ENCODE measurements at places on chromosomes 2 and 18.
A peak's percentile ranks its signal among the peaks of the same experiment; 100 is the strongest.

DNA sequence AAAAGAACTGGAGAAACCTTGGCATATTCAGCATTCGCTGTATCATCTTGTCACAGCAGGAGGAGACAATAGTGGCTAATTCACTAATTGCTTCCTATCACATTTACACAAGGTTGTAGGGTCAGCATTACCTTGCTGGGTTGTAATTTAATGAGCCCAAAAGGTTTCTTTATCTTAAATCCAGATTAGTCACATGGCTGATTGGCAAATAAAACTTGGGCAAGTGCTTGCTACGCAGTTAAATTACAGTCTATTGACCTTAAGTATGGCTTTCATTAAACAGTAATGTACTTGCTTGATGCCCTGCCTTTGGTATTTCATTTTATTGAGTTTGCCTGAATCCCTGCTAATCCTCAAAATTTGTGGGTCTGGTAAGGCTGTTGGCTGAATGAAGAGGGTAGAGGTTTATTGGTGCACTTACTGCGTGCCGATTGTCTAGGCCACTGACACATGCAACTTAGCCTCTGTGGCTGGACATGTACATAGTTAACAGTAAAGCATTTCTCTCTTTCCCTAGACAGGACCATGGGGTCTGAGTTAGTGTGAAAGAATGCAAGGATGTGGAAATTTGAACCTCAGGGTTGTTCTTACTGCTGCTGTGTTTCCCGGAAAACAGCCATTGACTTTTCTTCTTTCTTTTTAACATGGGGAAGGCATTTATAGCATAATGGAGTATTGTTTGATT, 34.3 kb downstream of the FMNL2 start:
- no peak for DNase-seq

DNA sequence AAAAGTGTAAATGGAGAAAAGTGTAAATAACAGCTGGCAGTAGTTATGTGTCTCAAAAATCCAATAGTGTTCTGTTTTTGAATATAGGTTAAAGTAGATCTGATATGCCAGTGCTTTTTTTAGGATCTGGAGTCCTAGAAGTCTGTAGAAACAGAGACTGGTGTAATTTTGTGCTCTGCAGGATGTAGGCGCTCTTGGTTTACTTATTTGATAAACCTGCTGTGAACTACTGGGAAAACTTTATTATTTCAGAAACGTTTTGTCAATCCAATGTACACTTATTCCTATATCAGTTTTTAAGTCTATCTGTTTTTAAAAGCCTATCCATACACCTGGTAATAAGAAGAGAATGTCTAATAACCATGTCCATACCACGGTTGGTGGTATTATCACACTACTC, 530.8 kb upstream of the ZNF804A start:
- DNase-seq: no peak

GRCh38 chr2:31028417-31028816, 109.8 kb downstream of the GALNT14 start:
- DNase-seq: no peak

GRCh38 chr2:115163572-115163971, 721.1 kb downstream of the DPP10 start:
- DNase-seq: no peak

GRCh38 chr2:54680397-54681041, 42.9 kb upstream of the EML6 start:
- peak; percentile 43 for DNase-seq

GRCh38 chr2:48428449-48428848, 101.5 kb upstream of the STON1 start:
- no peak for DNase-seq

- DNase-seq: no peak
Observed at GRCh38 chr2:120567128-120567527, 168.5 kb upstream of the GLI2 start.

GRCh38 chr2:187345338-187345737, 102.7 kb downstream of the CALCRL start:
- no peak for DNase-seq

DNA sequence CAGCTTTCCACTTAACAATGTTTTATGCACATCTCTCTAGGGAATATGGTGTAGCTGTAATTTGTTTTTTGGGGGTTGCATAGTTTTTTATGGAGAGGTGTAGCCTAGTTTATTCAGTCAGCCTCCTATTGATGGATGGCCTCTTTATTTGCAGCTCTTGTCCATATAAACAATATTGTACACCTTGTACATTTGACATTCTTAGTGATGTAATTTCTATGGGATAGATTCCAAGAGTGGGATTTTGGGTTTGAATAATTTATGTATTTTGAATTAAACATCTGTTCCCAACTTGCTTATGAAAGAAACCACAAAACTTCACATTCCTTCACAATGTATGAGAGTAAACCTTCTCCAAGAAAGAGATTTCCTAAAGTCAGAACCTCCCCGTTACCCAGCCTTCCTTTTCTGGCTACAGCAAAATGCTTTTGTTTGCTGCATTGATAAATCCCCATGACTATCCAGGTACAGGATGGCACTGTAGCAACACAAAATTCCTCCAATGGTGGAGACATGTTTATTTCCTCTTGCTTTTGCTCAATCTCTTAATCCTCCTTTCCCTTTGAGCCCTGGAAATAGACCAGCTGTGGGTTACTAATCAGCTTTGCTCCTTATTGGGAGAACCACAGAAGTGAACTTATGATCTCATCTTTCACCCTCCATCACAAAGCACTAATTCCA, 58.4 kb upstream of the GALR1 start:
- no peak for DNase-seq

DNA sequence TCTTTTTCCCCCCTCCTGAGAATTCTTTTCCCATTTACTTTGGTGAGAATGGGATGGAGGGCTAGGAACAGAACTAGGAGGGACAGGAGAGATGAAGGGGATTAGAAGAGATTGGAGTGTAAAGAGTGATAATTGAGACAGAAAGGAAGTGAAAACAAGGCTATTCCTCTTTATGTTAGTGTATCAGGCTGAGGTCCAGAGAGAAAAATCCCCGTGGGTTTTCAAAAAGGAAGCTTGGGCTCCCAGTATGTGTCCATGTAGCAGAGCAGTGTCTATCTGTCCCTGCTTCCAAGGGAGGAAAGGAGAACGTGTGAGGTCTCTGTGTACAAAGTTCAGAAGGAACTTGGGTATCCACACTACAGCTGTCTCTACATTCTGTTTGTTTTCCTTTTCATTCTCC, 59.9 kb upstream of the KCNE4 start:
- DNase-seq: no peak

DNA sequence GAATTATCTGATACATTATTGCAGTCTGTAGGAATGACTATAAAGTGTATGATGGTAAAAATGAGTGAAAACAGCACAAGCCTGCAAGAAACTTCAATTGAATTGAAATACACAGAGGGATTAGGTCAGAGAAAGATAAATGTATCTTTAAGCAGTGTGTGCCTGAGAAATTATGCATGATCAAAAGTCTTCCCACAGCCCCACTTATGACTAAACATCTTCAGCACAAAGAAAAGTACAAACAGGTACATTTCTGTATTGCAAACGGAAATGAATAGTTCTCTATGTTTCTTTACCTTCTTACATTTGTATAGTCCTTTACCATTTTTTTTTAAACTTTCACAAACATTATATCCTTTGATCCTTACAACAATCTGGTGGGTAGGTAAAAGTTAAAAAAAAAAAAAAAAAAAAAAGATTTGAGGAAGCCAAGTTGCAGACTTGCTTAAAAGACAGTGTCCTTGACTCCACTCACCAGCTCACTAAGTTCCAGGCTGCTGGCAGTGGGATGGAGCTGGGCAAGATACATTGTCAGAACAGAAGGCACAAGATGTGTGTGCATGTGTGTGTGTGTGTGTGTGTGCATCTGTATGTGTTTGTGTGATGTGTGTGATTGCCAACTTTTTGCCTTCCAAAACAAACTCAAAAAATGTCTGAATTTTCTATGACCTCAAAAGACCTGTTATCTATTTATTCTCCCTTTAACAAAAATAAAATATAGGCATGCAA, 423.7 kb upstream of the ACVR2A start:
- DNase-seq: no peak

GRCh38 chr2:47179388-47179787, 24.3 kb upstream of the STPG4 start:
- no peak for DNase-seq

DNA sequence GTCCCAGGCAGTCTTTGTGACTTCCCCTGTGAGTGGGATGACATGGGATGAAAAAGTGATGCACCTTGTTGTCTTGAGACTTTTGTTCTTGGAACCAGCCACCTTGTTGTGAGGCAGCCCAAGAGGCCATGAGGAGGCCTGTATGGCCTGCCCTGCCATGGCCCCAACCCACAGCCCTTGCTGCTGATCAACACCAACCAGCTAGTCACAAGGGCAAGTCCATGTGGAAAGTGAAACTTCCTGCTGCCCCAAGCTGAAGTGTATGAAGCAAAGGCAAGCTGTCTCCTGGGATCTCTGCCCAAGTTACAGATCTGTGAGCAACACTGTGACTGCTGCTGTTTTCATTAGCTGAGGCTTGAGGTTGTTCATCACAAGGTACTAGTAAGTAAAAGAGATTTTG, 21.6 kb downstream of the TMEM18 start:
- DNase-seq: no peak

DNA sequence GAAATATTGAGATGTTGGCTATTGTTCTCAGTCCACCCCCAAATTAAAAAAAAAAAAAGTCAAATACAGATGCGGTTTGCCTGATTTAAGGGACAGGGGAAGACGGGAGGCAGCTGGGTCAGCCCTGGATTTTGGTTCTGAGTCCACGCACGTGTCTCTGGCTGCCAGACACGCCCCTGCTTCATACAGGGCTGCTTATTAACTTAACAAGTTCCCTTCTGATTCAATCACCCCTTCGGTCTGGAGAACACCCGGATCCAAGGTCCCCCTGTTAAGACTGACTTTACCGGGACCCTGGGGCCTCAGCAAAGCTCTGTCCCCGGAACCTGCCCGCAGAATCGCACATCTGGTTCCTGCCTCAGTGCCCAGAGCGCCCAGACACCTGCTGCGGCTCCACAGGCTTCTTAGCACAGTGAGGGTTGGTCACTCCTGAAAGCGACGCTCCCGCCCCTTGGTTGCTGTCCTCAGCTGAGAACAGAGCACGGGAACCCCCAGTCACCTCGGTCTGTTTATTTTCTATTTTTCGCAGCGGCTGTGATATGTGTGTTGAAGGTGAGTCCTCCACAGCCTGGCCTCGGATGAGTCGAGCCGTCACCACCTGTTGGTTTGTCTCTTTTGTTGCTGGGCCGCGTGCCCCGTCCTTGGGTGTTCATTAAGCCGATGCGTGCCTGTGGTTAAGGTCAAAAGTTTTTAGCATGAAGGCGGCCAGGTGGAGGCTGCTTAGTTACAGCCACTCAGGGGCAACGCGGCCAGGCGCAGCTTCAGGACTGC, 57.2 kb downstream of the RTP5 start:
- no peak for DNase-seq

DNA sequence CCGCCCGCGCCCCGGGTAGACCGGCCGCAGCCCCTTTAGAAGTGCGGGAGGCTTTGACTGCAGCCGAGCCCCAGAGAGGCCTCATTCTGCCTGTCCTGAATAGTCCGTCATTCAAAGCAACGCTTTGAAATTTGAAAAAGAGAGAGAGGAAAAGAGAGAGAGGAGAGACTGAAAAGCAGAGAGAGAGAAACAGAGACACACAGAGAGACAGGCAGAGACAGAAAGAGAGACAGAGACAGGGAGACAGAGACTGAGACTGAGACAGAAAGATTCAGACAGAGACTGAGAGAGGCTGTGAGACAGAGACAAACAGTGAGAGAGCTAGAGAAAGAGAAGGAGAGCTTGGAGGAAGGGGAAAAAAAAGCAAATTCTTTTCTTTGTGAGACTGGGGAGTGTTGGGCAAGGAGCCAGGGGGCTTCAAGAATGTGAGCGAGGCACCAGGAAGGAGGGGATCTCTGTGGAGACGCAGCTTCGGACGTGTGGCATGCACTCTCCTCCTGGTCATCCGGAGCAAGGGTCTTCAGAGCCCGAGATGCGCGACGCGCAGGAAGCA, 73.1 kb downstream of the MYCN start:
- no peak for DNase-seq

DNA sequence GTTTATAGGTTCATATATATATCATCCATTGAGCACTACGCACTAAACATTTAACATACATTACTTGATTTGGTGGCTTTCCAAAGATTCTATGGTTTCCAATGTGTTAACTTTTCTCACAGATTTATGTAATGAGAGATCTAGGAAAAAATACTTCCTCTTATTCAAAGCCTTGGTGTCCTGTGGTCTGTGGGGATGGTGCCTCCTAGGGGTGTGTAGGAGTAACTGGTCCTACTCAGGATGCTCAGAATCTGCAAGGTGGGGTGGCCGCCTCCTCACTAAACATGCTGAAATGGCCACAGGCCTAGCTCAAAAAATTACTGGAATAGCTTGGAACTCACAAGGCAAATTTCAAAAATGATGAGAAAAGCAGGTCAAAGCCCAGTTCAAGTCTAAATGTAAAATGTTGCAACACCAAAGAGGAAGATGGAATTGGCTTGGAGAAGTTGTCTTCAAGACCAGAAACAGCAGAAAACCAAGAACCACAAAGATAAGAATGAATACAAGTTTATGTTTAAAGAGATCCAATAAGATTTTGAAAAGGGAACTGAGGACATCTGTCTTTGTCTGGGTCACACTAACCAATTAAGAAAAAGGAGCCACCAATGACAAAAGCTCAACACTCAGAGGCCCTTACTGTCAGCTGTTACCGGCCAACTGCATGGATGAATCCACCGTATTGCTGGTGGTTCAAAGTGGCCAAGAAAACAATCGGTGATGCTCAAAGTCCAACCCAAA, 11.5 kb downstream of the GPR55 start:
- DNase-seq: peak; percentile 29

GRCh38 chr2:239727776-239728600, 297.2 kb downstream of the NDUFA10 start:
- no peak for DNase-seq
